ENCODE measurements at places on chromosomes 7 and 10.

DNA sequence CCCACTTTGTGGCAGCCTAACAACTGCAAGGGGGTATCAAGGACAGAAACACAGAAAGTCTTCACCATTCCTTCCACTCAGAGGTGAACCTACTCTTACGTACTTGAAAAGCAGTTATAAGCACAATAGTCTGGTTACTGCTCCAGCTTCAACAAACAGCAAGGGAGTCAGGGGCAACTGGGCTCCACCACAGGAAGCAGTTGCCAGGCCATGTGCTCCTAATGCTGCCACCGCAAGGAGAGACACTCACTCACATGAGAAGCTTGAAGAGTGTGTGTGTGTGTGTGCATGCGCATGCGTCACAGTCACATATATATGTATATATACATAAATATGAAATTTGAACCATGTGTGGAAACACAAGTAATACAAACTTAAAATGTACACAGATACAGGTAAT, 65.5 kb downstream of the GRB10 start:
- DNase-seq: no peak

DNA sequence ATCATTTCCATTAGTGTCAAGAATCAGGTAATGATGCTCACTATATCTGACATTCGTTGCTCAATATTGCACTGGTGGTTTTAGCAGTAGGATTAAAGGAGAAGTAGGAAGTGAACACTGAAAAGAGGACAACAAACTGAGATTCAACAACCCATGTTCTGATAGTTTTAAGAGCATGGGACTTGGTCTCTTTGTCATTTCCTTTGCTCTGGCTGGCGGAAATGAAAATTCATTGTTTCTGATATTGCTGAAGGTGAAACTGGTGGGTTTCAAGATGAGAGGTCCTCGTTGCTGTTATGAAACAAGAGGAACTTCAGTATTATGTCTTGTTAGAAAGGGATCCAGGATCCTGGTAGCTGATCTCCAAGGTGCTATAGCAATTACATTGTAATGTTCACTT, 129.0 kb downstream of the DNAH11 start:
- DNase-seq: no peak

GRCh38 chr7:7223250-7223649, 40.9 kb downstream of the C1GALT1 start:
- no peak for DNase-seq

DNA sequence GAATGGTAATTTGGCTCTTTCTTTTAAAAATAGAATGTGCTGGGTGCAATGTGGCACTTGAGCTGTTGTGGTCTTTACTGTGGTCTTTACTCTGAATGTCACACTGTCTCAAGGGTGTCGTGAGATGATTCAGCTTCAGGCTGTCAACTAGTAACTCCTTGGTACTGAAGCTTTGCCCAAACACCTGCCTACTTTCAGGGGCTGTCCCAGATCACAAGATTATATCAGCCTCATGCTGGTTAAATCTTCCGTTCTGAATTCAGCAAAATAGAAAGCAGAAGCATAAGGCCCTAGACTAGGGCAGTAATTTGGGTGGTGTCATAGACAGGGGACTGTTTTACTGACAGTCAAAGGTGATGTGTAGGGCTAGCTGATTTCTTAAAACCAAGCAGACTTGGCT, 110.9 kb downstream of the BAMBI start:
- DNase-seq: no peak

DNA sequence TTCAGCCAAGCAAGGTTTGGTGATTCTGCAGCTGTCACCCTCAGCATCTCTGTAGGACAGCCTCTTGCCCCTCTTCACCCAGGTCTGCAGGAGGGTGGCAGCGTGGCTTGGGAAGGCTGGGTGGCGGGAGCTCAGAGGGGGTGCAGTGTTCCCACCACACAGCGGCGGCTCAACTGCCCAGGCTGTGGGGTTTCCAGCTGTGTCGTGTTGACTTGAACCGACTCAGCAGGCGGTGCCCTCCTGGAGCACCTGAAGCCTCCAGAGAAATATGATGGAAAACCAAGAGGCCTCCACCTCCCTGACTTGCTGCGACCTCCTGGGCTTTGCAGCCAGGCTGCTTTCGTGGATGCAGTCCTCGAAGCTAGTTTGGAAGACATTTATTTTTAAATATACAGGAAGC, 68.0 kb upstream of the KLF6 start:
- DNase-seq: no peak

DNA sequence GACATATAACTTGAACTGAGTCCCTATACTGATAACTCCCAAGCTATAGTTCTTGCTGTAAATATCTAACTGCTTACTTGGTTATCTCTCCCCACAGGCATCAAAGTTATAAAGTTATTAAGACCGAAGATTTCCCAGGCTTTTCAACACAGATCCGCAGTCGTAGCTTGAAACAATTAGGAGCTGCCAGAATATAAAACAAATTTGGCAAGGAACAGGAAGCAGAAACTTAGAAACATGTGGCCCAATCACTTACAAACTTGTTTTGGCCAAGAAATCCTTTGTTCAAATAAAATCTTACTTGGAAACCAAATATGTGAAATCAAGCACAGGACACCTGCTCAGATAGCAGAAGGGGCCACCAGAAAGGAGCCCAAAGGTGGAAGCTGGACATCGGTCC, 9.0 kb downstream of the SLC16A12 start:
- DNase-seq: no peak

DNA sequence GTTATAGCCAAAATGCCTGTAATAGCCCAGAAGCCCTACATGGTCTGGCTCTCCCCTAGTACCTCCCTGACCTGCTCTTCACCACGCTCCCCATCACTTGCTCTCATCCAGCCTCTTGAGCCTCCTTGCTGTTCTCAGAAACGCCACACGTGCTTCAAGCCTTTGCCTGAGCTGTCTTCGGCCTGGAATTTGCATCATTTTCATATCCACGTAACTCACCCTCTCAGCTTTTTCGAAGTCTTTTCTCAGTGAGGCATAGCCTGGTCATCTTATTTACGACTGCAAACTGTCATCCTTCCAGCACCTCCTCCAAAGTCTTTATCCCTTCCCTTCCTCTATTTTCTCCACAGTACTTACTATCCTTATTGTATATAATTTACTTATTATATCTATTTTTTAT, 151.0 kb upstream of the AHR start:
- no peak for DNase-seq

- DNase-seq: no peak
Measured at GRCh38 chr10:47182934-47183703, 116.9 kb upstream of the GDF10 start.

GRCh38 chr10:118922226-118922625, 107.3 kb upstream of the NANOS1 start:
- no peak for DNase-seq

GRCh38 chr10:22992075-22992474, 64.2 kb downstream of the ARMC3 start:
- DNase-seq: no peak

DNA sequence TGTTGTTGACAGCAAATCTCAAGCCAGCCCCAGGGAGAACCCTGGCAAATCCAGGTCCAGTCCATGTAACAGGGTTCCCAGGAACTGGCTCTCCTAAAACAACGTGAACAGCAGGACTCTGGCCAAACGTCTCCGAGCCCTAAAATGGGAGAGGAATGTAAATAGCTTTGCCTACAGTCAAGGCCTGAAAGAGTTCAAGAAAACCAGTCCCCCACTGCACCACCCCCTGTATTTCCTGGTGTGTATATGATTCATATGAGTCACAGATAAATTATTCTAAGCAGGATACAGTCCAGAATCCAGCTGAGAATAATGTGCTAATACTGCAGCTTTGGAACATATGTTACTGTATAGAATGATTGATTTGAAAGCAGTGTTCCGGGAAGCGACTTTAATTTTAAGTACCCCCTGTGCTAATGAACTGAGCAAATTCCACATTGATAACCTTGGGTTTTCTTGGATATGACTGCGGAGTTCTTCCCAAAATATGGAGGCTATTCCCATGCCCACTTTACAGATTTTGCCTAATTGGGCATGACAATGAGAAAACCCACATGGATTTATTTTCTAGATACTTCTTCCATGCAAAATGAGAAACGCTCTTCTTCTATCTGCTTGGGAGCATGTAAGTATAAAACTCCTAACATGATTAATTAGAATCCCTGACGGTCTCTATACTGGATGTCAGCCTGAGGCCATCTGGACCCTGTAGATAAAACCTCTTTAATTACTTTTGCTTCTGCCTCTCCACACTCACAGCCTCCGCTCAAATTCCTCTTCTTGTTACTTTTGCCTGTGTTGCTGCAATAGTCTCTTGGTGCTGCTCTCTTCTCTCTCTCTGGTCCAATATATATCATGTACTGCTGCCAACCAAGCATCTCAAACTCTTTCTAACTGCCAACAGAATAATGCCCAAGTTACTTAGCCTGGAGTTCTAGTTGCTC, 50.2 kb downstream of the LAMB4 start:
- no peak for DNase-seq
